NCI-H1694 treated with DMSO at 0.1 percent for 48 hours (cell line): ENCODE measurements at places on chromosomes 1 and 21.
A peak's percentile ranks its signal among the peaks of the same experiment; 100 is the strongest.

GRCh38 chr1:14100919-14101318, 400.9 kb downstream of the PRDM2 start:
- no peak for DNase-seq

DNA sequence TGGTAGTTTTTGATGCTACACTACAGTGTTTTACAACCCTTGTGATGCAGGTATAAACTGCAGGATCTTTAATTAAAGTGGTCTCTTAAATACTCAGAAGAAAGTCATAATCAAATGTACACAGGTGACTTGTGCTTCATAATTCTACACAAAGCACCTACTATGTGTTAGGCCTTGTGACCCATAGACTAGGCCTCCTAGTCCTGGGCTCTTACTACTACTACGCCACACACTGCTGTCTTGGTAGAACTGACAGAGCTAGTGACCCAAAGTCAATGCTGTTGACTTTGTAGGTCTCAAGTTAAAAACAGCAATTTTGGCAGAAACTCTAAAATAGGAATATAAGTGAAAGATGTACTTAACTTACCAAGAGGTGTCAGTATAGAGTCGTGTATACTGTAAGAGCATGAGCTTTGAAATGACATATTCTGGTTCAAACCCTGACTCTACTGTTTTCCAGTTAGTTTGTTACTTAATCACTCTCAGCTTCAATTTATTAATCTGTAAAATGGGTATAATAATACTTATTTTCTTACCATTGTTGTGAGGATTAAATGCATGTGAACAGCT, 48.6 kb upstream of the LMO4 start:
- peak; percentile 9 for DNase-seq

- DNase-seq = no peak
Measured at GRCh38 chr21:25391777-25392176, 215.5 kb downstream of the MRPL39 start.

- DNase-seq = no peak
Measured at GRCh38 chr1:241323514-241324195, 33.4 kb downstream of the RGS7 start.

GRCh38 chr1:27972141-27972540, 12.4 kb downstream of the XKR8 start:
- no peak for DNase-seq

DNA sequence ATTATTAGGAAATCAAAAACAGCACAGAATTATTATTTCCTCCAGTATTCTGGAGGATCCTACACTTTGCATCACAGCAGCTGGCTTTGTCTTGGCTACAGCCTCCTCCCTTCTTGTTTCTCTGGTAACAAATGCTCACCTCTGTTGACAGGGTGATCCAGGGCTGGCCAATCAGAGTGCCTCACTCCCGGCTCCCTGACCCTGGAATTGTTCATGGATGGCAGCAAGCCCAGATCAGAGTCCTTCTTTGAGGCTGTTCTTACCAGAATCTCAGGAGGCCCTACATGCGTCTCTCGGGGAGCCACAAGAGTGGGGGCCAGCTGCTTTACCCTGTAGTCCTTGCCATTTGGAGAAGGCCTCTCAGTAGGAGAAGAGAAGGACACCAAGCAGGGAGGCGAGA, 48.4 kb upstream of the IGSF5 start:
- no peak for DNase-seq

DNA sequence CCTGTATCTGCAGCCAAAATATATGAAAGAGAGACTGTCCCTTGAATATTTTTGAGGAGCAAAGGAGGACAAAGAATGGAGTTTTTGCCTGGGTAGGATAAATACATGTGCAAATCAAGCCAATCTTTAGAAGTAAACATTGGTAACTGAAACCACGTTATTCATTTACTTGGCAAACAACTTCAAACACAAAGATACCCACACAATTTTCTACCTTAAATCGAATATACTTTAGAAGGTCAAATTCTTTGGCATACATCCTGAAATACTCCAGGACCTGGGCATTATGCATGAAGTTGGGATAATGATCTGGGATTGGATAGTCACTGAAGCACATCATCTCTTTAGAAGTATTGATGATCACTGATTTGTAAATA, 9.6 kb downstream of the FMO5 start:
- no peak for DNase-seq
